ENCODE measurements at places on chromosomes 16 and 17.

DNA sequence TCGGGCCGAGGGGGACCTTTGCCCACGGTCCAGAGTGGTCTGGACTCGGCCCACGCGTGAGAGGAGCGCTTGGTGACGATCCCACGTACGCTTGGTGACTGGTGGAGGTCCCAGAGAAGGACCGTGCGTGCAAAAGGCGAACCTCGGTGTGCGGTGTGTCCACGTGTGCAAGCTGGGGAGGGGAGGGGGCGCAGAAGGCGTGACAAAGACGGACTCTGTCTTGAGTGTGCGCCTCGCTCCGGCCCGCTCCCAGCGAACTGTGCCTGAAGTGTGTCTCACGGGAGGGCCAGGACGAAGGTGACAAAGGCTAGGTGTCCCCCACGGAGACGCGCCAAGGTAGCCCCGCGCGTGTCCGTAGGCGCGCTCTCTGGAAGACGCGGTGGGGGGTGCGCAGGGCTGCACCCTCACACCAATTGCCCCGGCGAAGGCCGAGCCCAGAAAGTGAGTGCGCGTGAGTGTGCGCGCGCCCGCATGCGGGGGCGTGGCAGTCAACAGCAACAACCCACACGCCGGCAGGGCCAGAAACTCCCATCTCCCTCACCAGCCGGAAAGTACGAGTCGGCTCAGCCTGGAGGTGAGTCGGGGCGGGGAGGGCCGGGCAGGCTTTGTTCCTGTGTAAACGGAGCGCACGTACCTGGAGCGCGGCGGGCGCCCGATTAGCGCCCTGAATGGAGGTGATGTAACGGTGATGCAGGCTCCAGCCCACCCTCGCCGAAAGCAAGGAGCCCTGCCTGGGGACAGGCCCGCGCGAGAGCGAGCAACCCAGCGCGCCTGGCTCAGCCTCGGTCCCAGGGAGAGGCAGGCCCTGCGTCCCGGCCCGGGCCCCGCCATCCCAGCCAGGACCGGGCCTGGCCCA, at the start of gene GPRC5C:
Gene GPRC5C, plus strand, starts transcription at position 521 of the 856 bp plus-strand sequence. CDS start 7,689 bp downstream, outside the sequence.
- DNase-seq, result peak; percentile 31

- no peak for DNase-seq
These were observed 47.8 kb upstream of the FOXF1 start for GRCh38 chr16:86462334-86463084.

DNA sequence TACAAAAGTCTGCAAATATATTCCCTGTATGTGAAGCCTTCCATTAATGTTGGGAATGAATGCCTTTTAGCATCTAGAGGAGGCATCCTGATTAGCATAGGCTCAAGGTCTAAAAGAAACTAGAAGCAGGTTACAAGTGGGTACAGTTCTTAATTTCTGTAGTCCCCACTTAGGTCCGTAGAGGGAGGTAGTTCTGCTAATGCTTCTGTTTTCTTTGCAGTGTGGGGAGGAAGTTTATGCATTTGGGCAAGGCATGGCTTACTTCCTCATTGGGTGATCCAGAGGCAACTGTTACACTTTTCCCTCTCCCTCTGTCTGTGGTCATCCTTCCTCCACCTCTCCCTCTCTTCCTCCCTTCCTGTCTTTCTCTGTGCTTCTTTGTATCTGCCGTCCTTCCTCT, 108.4 kb upstream of the ZKSCAN2 start:
- DNase-seq, result no peak

- DNase-seq, result no peak
These were observed 10.4 kb upstream of the CHMP6 start for GRCh38 chr17:80981062-80981902.

- no peak for DNase-seq
These were observed 47.5 kb upstream of the RRN3 start for GRCh38 chr16:15141586-15141985.

- DNase-seq, result no peak
These were observed 520.9 kb upstream of the CDH5 start for GRCh38 chr16:65845466-65846209.

DNA sequence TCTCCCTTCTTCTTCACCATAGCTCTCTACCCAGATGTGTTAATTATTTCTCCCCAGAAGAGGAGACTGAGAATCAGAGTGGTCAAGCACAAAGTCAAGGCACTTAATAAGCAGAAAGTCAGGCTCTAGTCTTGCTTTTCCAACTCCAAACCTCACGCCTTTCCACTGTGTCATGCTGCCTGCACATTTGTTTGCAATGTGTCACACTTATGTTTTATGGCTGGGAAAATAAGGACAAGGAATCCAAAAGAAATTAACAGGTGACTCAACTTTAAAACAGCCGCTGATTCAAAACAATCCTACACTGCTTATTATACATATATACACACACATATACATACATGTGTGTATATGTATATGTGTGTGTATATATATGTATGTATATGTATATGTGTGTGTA, 255.7 kb upstream of the DYNLRB2 start:
- no peak for DNase-seq

DNA sequence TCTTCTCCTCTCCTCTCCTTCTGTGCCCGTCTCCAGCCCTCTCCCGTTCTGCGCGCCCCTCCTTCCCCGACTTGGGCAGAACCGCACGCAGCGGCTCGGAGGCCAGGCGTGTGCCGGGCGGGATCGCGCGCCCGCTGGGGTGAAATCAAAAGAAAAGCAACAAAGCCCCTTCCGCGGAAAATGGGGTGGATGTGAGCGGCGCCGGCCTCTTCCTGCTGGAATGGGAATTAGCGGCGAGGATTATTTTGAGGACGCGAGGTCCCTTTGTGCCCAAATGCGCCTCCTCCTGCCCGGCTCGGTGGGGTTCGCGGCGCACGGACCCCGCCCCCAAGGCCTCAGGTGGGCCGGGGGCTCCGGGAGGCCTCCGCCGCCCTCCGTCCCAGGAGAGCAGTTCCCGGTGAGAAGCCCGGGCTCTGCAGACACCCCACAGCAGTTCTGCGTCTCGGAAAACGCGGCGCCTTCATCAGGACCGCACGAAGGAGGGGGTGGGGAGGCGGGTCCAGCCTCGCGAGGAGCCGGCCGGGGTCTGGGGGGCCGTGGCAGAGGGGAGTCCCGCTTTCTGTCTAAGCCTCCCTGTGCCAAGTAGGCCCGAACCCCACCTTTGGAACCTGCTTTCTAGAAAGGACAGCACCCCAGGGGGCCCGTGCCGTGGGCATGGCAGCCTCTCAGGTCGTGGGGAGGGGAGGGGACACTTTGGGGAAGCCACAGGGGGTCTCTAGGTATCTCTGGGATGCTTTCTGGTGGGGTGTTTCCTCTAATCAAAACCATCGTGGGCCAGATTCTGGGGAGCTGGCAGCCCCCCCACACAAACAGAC, 91.0 kb upstream of the CBX4 start:
- DNase-seq, result no peak

DNA sequence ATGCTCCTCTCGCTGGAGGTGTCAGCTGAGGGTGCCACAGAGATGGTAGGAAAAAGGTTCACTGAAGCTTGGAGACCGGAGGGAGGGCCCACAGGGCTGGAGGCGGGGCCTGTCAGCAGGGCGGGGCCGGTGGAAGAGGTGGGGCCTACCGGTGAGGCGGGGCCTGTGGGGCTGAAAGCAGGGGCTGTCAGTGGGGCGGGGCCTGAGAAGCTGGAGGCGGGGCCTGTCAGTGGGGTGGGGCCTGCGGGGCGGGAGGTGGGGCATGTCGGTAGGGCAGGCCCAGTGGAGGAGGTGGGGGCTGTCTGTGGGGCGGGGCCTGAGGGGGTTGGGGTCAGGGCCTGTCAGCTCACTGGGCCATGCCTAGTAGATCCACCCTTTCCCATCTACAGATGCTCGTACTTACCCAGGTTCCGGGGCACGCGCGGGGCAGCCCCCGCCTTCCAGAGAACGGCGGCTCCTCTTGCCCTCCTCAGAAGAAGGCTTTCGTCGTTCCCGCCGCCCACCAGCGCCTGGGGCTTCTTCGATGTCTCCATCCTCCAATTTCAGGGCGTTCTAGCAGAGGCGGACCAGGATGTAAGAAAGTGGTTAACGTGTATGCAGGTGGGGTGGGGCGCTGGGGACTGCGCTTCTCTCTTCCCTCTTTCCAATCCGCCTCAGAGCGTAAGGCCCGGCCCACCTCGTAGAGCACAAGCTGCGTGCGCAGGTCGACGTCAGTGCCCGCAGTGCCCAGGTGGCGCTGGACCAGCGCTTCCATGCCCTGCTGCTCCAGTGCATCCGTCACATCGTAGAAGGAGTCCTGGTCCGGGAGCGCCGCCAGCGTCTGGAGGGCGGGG, 9.8 kb downstream of the TMEM208 start:
- peak; percentile 61 for DNase-seq

GRCh38 chr16:89446136-89446974, 44.0 kb downstream of the ANKRD11 start:
- no peak for DNase-seq

DNA sequence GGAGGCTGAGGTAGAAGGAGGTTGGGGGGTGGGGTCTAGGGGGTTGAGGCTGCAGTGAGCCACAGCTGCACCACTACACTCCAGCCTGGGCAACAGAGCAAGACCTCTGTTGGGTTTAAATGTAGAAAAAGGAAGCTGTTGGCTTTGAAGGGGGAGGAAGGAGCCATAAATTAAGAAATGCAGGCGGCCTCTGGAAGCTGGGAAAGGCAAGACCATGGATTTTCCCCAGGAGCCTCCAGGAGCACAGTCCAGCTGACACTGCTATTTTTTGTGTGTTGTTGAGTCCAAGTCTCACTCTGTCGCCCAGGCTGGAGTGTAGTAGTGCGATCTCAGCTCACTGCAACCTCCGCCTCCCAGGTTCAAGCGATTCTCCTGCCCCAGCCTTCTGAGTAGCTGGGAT, 15.9 kb downstream of the LITAF start:
- DNase-seq, result no peak

DNA sequence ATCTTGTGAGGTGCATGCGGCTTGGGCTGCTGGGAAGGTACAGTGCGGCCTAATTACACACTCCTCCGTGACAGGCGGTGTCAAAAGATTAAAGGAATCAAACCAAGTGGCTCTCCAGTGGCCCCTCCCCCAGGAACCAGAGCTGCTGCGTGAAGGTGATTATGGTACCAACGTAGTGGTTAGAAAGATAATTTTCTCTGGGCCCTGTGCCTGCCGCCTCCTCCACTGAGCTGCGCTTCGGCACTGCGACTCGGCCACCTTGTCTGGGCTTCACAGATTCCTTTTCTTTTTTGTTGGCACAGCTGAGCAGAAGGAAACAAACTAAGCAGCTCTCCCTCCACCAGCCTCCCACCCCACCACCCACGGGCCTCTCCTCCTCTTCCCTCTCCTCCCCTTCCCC, 113.2 kb upstream of the SDK2 start:
- DNase-seq, result no peak

GRCh38 chr17:45580924-45581323, 90.4 kb upstream of the PLEKHM1 start:
- DNase-seq, result no peak

DNA sequence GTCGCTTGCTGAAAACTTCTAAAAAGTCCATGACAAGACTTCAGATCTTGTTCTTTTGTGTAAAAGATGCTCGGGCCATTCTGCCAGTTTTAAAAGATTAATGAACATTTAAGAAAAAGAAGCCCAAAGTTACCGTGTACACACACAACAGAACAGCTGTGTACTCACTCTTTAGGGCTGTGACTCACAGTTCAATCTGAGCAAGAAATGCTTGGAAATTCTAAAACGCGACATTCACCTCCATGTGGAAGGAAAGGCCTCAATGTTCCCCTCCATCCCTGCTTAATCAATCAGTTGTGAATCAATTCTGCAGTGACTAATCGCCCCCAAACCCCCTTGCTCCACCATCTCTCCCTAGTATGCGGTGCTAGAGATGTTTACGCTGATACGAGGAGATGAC, 609.9 kb upstream of the SALL1 start:
- no peak for DNase-seq

GRCh38 chr17:27494192-27495091, 38.2 kb downstream of the KSR1 start:
- DNase-seq, result no peak

- DNase-seq, result no peak
These were observed 14.7 kb downstream of the CA7 start for GRCh38 chr16:66858740-66859396.

- DNase-seq, result no peak
These were observed 18.4 kb downstream of the CFAP20 start for GRCh38 chr16:58110571-58111301.

- DNase-seq, result no peak
These were observed 23.6 kb downstream of the USP6 start for GRCh38 chr17:5139458-5139732.

DNA sequence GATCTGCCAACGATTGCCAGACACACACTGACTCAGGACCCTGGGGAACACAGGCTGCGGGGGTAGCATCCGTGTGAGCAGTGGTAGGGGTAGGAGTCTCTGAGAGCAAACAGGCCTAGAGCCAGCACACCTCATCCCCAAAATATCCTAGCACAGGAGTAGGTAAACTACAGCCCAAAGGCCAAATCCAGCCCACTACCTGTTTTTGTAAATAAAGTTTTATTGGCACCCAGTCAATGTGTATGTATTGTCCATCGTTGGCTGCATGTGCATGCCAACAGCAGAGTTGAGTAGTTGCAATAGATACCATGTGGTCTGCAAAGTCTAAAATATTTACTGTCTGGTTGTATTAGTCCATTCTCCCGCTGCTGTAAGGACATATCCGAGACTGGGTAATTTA, 55.5 kb upstream of the GPRC5B start:
- DNase-seq, result no peak

DNA sequence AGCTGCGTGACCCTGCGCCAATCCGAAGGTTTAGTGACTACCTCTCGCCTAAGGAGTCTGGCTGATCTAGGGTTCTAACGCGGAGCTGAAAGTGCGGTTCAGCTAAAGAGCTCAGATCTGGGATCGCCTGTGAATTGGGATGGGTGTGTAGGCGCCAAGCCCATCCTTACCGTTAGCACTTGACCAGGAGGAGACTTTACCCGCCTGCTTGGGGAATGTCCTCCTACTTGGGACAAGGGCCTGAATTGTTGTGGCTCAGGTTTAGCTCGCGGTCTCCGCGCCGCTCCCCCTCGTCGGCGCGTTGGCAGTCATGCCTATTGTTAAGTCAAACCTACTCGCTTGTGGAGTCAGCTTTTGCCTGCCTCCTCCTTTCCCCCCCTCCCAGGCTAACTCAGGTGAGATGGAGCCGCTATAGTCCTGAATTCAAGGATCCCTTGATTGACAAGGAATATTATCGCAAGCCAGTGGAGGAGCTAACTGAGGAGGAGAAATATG, 480 bp downstream of the MRPS7 start:
- DNase-seq, result no peak

- DNase-seq, result no peak
These were observed at the start of gene TMC6 for GRCh38 chr17:78128551-78129350. Gene TMC6 (minus strand): TSS chr17:78128755. CDS start chr17:78126832, 1,923 bp downstream.

DNA sequence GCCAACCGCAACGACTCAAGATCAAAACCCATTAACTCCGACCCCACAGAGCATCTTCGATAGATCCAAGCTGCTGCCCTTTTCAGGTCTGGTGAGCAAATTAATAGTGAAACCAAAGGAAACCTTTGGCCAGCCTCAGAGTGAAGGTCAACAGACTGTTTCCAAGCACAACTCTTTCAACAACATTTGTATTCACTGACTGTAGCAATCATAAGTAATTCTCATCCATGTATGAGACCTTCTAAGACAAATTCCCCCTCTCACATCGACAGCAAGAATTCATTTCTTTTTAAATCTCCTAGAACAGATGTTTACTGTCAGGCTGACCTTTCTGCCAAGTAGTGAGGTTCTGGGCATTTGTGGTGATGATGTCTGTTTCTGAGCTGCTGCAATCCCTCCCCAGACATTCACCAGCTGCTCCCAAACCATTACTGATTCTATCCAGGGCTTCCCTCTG, 64.2 kb downstream of the SLC39A11 start:
- DNase-seq, result no peak
